Activated T-cell treated with anti-CD3 and anti-CD28 coated beads, Interleukin-2, amount 50 U/mL, for 24 hours (primary cell): ENCODE measurements at places on chromosomes 16 and 17.

DNA sequence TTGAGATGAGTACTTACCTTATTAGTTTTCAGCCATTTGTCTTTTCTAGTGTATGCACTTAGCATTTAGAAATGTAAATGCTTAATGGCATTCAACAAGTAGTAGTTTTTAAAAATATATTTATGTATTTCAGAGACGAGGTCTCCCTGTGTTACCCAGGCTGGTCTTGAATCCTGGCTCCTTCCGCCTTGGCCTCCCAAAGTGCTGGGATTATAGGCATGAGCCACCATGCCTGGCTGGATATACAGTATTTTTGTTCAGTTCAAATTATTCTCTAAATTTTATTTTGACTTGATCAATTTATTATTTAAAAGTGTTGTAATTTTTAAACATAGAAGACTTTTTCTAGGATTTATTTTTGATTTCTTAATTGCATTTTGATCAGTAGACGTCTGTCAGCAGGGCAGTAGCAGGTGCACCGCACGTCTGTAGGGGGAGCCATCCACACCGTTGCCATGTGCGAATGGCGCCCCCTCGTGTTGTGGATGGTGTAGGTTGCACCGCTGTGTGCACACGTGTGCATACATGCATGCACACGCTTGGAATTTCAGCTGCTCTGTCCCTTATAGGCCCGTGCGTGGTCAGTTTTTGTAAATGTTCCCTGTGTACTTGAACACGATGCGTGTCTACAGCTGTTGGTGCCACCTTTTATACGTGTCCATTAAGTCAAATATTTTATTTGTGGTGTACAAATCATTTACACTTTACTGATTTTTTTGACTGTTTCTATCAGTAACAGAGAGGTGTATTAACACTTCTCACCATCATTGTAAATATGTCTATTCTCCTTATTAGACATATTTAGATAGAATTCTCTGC lies 30.6 kb downstream of the RPTOR start:
- peak; percentile 92 for DNase-seq

GRCh38 chr16:21169249-21169981 lies 10.9 kb downstream of the LDAF1 start:
- DNase-seq, result no peak

DNA sequence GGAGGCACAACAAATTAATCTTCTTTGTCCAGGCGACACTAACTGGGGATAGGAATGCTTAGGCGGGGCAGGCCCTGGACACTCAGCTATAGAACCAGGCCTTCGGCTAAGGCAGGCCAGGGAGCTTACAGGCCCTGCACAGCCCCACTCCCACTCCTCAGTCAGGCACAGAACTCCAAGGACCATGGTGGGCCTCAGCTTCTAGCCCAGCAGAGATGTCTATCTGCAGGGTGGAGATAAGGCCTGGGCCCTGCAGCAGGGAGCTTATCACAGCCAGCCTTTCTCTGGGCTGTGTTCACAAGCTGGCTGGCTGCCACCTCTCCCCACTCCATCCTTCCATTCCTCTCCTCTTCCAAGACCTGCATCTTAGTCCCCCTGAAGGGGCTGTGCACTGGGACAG lies 68.1 kb downstream of the TMEM132E start:
- DNase-seq, result no peak

GRCh38 chr16:84820305-84820684 lies 510 bp downstream of the CRISPLD2 start:
- DNase-seq, result no peak

- no peak for DNase-seq
Measured at GRCh38 chr17:79563237-79564013, 47.4 kb downstream of the RBFOX3 start.

- no peak for DNase-seq
Measured at GRCh38 chr17:70871180-70871818, 702.0 kb downstream of the KCNJ2 start.

- DNase-seq, result peak; percentile 29
Measured at GRCh38 chr17:47727704-47728036, 5.4 kb upstream of the TBX21 start.

GRCh38 chr17:5758651-5759050 lies 174.3 kb upstream of the NLRP1 start:
- DNase-seq, result no peak

- DNase-seq, result no peak
Measured at GRCh38 chr16:68367891-68368290, 57.1 kb downstream of the PRMT7 start.

- DNase-seq, result peak; percentile 84
Measured at GRCh38 chr17:49880291-49881053, 32.6 kb upstream of the TAC4 start.

GRCh38 chr16:66471716-66472393 lies 44.8 kb downstream of the BEAN1 start:
- DNase-seq, result peak; percentile 12

DNA sequence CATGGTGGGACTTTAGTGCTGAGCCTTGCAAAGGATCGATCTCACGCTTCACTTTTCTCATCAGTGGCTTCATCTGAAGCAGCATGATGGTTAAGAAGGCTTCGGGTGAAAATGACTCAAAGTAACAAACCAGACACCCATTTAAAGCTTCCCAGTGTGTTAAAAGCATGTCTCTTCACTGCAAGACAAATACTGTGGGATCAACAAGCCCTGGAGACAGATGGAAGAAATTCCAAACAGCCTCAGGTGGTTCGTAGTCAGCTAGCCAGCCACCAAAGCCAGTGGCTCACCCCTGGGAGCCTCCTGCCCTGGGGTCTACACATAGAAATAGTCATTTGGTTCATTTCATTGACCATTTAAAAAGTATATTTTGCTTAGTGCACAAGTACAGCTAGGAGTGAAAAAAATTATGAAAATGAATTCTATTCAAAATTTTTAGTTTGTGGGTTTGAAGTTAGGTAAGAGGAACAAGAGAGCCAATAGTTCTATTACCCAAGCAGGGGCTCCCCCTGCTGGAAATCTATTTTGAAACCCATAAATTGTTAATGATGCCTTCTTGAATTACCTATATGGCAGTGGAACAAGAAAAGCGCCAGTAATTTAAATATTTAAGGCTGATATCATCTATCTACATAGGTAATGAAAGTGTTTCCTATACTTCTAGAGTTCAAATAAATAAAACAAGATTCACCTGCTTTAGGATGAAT lies 51.6 kb downstream of the PMP22 start:
- no peak for DNase-seq

DNA sequence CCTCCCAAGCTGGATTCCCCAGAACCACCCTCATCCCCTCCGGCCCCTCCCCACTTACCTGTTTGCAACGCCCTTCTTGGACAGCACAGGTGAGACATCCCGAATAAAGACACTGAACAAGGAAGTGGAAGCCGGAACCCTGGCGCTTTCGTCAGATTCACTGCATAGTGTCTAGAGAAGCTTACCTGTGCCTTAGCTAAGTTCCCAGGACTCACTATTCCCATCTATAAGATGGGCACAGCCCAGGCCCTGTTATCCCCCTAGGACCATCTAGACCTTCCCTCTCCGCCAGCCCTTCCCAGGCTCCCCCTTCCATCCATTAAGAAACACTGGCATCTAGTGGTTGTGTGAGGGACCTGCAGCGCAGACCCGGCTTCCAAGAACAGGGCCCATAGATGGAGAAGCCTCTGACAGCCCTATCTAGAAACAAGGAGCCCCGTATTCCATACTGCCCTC lies 26.9 kb upstream of the RPL38 start:
- DNase-seq, result peak; percentile 61

- no peak for DNase-seq
Measured at GRCh38 chr16:81549547-81550431, 105.2 kb downstream of the CMIP start.

DNA sequence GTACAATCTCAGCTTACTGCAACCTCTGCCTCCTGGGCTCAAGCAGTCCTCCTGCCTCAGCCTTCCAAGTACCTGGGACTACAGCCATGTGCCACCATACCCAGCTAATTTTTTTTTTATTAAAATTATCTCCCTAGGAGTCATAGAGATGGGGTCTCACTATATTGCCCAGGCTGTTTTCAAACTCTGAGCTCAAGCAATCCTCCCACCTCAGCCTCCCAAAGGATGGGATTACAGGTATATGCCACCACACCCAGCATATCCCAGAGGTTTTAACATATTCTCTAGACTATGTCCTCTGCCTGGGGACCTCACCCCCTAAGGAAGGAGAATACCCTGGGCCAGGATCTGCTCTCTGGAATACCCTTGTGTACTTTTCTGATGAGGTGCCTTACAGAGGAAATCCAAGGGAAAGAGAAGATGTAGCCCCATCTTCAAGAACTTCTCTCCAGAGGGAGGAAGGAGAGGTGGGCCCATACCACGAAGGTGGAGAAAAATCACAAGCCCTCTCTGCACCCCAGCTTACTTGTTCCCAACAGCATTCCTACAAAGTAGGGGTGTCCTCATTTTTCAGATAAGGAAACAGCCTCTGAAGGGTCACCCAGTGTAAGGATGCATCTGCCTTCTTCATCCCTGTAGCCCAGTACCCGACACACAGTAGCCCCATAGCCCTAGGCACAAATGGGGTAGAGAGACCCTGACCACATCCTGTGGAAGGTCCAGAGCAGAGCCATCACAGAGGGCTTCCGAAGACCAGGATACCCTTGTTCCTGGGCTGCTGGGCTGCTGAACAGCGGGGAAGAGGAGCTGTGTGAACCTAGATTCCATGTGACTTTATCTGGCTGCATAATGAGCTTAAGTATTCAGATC lies 151.6 kb downstream of the SOCS1 start:
- DNase-seq, result no peak

DNA sequence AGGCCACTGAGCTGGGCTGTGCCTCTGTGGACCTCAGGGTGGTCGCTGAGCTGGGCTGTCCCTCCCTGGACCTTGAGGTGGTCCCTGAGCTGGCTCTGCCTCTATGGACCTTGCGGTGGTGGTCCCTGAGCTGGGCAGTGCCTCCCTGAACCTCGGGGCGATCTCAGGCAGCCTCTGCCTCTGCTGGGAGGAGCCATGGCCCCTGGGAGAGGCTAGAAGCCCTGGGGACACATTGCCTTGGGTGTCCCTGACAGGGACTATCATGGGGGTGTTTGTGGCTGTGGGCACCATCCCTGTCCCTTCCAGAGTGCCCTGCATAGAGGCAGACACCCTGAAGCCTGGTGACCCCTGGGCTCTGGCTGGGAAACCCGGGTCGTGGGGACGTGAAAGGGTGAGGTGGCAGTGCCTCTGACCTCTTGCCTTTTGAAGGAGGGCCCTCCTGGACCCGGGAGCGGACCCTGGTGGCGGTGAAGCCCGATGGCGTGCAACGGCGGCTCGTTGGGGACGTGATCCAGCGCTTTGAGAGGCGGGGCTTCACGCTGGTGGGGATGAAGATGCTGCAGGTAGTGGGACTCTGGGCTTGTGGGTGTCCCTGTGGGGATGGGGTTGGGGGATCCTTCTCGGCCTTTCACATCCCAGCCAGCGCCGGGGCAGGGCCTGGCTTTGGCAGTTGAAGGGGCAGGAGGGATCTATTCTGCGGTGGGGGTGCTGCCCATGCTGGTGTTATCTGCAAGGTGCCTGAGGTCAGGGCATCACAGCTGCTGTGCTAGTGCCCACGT lies 1.8 kb downstream of the NME4 start:
- no peak for DNase-seq

DNA sequence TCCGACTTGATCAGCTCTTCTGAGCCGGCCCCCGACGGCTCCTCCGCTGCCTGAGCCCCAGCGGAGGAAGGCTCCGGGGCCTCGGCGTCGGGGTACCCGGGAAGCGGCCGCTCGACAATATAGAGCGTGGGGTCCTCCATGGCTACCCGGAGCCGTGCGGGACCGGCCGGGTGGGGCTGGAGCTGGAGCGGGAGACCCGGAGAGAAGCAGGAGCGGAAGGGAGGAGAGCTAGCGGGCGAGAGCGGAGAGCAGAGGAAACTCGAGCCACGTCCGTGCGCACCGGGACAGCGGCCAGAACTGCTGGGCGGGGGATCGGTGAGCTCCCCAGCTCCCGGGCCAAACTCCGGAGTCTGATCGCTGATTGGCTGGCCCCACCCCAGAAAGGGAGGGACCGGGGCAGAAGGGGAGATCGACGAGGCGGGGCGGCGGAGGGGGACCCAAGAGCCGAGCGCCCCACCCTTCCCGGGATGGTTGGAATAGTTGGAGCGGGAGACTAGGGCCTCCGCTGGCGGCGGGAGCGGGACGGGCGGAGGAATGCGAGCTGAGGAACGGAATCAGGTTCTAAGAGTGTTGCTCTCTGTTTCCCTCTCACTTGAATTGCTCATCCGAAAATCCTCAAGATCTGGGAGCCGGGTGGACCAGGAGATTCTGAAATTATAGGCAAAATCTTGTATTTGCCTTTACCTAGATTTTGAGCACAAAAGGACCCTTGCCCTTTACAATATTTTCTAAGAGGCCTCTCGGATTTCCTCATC lies at the start of gene CAVIN1:
Gene CAVIN1, minus strand, starts transcription at position 299 of the 755 bp plus-strand sequence. Its CDS starts 159 bp downstream, at position 140.
- peak; percentile 53 for DNase-seq

DNA sequence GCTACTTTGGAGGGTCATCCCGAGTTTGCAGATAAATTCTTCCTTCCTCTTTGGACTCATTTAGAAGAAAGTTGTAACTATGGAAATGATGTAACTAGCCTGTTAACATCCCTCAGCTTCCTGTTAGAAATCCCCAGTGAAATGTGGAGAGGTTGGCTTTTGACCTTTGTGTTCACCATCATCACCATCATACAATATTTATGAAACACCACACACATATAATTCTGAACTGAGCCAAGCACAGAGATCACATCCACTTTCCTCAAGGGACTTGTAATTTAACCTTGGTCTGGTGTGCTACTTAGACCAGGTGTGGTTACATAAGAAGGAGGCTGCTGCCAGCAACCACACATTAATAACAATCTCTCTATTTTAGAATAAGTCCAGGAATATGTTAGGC lies 2.5 kb downstream of the CAPNS2 start:
- no peak for DNase-seq

- no peak for DNase-seq
Measured at GRCh38 chr17:77815127-77815905, 143.2 kb upstream of the TNRC6C start.

- no peak for DNase-seq
Measured at GRCh38 chr16:75555213-75555706, 792 bp downstream of the TMEM231 start.

- DNase-seq, result no peak
Measured at GRCh38 chr17:43601280-43602039, 55.3 kb upstream of the ETV4 start.

DNA sequence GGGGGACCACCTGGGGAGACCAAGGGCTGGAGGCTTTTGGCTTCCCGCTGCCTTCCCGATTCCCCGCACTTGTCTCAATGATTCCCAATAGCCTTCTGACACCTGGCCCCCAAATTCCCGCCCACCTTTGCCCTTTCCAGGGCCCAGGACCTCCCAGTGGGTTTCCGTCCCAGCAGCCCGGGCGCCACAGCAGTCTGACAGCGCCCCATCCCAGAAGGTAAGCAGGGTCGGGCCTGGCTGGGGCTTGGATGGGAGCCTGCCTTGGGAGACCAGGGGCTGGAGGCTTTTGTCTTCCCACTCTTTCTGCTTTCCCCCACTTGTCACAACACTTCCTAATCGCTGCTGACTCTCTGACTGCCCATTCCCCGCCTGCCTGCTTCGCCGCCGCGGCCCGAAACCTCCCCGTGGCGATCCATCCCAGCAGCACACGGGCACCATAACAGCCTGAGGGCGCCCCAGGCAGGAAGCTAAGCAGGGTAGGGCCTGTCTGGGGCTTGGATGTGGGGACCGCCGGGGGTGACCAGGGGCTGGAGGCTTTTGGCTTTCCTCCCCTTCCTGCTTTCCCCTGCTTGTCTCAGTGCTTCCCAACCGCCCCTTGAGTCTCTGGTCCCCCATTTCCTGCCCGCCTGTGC lies 2289.3 kb downstream of the TP53TG3F start:
- DNase-seq, result no peak
